ENCODE measurements at places on chromosomes 2 and 18.

- no peak for DNase-seq
Measured at GRCh38 chr2:191845876-191846514, 893 bp downstream of the CAVIN2 start.

DNA sequence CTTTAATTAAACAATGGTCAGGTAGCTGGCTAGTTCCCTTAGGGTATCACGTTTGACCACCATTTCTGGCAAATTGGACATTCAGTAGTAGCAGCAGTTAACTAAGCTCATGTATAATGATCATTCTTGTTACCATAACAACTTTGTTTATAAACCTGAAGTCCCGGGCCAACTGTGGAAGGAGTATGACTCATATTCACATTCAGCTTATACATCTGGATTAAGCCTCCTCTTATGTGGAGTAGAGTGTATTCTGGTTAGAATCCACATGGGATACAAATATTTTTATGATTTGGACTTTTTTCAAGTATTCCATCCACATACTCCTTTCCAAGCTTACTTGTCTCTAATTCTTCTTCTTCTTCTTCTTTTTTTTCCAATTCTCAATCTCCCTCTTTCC lies 70.3 kb upstream of the ZSWIM2 start:
- peak; percentile 41 for DNase-seq

DNA sequence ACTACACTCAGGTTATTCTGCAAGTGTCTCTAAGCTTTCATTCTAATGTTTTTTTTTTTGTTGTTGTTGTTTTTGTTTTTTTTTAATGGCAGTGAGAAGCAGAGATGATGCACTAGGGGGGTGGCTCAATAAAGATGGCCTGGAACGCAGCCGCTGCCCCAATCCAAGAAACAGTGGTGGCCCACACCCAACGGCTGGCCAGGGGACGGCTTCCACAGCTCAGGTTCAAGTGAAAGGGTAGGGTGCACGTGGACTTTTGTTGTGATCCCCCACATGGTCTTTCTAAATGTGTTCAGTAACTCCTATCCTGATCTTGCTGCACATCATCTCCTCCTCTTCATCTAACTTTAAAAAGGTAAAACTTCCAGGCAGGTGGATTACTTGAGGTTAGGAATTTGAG lies 190.1 kb downstream of the NDUFA10 start:
- DNase-seq: no peak

DNA sequence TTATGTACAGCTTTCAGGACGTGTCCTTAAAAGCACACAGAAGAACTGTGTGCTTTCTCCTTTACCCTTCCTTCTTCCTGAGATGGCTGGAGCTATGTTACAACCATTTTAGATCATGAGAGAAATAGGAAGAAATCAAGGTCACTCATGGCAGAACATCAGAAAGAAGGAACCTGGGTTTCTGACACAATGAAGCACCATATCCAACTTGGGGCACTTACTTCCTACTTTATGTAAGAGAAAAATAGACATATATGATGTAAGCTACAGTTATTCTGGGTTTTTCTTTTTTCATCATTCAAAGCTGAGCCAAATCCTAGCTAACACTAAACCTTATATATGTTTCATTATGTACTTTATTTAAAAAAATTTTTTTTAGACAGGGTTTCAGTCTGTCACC lies 79.5 kb downstream of the FAM161A start:
- no peak for DNase-seq
